ENCODE measurements at places on chromosomes 16 and 17.

- no peak for DNase-seq
Measured at GRCh38 chr17:16870253-16871245, 101.4 kb downstream of the TNFRSF13B start.

DNA sequence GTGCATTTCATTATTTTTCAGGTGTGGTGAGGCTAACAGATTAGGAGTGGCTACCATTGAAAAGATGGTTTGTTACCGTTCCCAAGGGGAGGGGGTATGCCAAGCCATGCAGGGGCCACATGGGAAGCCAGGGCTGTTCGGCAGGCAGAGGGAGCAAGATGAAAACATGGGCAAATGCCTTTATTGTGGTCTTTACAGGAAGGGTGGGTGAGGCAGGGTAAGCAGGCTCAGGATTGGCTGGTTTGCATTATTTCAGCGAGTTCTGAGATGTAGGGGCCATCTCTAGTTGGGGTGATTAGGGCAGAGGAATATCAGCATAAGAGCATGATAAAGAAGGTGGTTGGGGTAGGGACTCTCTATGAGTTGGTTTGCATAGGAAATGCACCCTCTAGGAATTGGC, 117.6 kb downstream of the CCT6B start:
- no peak for DNase-seq

GRCh38 chr16:50166511-50167500, 13.7 kb downstream of the TENT4B start:
- DNase-seq: no peak

DNA sequence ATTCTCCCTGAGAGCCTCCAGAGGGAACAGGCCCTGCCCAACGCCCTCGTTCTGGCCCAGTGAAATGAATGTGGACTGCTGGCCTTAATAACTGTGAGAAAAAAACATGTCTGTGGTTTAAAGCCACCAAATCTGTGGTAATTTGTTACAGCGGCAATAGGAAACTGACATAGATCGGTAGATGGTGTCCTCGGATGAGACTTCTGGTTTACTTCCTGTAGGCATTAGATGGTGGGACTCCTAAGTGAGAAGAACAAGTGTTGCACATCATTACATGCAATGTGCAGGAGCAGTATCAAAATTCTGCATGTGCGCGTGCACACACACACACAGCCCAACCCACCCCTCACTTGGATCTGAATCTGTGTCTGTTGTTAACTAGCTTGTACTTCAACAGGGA, 42.0 kb downstream of the CDK5R1 start:
- no peak for DNase-seq

- DNase-seq: no peak
Measured at GRCh38 chr17:72305472-72305871, 184.7 kb downstream of the SOX9 start.

DNA sequence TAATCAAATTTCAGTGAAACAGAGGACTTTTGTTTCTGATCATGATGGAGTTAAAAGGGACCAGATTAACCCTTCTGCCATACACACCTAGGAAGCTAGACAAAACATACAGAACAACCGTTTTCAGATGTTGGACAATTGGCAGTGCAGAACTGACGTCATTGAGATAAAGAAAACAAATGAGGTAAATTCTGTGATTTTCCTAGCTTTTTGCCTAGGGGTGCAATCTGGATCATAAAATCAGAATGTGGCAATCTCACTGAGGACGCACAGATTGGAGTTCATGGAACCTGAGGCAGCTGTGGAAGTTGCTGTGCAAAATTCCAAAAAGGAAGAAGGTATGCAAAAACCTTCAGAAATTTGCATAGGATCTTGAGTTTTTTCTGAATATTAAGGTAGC, 15.0 kb upstream of the USP32 start:
- no peak for DNase-seq

DNA sequence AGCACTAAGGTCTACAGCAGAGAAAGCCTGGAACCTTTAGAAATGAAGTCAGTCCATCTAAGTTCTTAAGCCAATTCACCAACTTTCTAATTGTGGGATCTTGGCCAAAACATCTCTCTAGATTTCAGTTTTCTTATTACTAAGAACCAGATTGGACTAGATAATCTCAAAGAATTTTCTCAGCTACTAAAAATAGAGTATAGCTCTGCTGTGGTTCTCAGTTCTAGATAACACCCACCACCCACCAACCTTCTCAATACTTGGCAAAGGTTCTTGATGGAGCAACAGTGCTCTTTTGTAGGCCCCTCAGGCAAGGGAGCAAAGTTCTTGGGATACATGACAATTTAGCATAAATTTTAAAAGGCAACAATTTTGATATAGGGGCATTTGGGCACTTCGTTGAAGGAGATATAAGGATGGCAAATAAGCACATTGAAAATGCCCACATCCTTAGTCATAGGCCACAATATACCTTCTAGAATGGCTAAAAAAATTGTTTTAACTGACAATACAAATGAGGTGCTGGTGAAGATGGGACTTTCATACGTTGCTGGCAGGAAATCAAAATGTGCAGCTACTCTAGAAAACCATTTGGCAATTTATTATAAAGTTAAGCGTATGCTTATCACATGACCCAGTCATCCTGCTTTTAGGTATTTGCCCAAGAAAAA, 74.4 kb upstream of the TMEM132E start:
- DNase-seq: no peak

DNA sequence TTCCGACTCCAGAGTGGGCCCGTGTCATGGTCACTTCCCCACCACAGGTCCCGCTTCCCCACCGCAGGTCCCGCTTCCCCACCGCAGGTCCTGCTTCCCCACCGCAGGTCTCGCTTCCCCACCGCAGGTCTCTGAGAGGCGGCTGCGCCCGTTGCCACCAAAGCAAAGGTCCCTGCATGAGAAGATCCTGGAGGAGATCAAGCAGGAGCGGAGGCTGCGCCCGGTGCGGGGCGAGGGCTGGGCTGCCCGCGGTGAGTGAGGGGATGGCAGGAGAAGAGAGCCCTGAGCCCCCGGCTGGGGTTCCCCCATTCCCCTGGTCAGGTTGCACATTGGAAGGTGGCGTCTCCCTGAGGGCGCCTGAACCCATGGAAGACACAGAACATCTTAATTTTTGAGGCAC, 17.4 kb upstream of the TCF25 start:
- no peak for DNase-seq

DNA sequence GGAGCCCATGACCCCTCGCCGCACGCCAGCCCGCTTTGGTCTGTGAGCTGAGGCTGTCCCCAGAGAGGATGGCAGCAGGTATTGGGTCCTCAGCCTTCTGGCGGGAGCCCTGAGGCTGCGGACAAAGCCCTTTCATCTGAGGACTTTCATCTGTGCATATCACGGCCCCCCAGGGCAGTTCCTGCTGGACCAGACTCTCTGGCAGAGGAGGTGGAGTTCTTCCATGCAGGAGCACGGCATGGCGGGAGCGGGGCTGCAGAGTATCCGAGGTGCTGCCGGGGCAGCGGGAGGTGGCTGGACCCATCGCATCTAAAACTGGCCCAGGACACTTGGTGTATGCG, 18.8 kb downstream of the DHX38 start:
- no peak for DNase-seq

GRCh38 chr17:72092710-72093322, 28.0 kb upstream of the SOX9 start:
- DNase-seq: no peak

All from activated gamma-delta T cell (primary cell).